CD4-positive, alpha-beta T cell treated with Interferon alpha-2 for 1 hour (primary cell): ENCODE measurements at places on chromosomes 2 and 18.
A peak's percentile ranks its signal among the peaks of the same experiment; 100 is the strongest.

DNA sequence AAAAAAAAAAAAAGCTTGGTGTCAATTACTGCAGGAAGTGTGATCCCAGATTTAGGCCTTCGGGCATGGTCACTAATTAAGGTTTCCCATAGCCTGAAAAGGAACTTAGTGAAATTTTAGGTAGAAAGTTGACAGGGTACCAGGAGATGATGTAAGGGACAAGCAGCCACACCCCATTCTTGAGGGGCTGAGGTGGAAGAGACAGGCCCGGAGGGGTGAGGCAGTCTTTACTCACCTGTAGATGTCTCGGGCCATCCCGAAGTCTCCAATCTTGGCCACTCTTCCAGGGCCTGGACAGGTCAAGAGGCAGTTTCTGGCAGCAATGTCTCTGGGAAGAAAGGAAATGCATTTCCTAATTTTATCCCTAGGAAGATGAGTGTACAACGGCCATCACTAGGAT is 94.3 kb downstream of the CLIP4 start:
- DNase-seq, result no peak

DNA sequence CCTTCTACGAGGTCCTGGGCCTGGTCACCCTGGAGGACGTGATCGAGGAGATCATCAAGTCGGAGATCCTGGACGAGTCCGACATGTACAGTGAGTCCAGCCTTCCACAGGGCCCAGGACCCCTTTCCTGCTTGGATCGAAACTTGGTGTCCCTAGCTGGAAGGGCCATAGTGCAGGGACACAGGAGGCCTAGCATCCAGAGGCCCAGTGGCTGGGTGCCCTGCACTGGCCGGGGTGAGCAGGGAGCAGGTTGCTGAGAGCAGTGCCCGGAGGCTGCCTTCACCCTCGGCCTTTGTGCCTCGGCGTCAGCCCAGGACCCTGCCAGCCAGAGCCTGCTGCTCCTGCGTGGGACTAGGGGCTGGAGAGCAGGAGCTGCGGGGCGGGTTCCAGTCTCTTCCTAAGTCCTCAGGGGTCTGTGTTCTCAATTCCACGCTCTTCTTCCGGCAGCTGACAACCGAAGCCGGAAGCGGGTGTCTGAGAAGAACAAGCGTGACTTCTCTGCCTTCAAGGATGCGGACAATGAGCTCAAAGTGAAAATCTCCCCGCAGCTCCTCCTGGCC is 18.9 kb upstream of the CNNM3 start:
- DNase-seq, result no peak

DNA sequence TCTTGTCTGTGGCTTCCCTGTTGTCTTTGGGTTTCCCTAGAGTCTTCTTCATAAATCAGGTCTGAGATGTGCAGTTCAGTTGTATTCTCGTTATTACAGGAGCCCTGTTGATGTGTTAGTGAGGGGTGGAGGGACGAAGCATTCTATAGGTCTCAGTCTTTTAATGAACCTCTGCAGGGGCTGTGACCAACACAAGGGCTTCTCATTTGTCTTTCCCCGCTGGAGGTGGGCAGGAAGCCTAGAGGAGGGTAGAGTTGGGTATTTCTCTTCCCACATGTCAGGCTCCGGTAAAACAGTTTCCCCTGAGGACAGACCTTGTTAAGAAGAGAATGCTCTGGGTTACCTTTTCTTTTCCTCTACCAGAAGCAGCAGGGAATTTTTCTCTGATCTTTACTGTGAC is 31.2 kb downstream of the PROC start:
- DNase-seq, result no peak

- DNase-seq, result no peak
Observed at GRCh38 chr2:3492951-3493614, 26.2 kb downstream of the ADI1 start.

DNA sequence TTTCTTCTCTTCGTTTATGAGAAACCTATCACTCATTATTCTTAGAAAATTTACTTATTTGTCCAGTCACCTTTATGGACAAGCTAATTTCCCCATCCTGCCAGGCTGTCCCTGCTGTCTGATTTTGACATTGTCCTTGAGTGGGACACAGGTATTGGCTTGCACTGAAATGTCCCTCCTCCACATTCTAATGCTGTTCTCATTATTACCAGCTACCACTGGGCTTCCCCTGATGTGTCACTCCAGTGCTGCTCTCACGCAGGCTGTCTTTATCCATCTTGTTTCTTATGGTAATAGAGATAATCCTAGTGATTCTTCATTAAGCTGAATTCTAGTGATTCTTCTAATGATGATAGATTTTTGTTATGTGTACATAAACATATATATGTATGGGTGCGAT is 48.1 kb upstream of the RBMS1 start:
- DNase-seq, result no peak

GRCh38 chr2:189370719-189371118 is 70.6 kb upstream of the WDR75 start:
- no peak for DNase-seq

DNA sequence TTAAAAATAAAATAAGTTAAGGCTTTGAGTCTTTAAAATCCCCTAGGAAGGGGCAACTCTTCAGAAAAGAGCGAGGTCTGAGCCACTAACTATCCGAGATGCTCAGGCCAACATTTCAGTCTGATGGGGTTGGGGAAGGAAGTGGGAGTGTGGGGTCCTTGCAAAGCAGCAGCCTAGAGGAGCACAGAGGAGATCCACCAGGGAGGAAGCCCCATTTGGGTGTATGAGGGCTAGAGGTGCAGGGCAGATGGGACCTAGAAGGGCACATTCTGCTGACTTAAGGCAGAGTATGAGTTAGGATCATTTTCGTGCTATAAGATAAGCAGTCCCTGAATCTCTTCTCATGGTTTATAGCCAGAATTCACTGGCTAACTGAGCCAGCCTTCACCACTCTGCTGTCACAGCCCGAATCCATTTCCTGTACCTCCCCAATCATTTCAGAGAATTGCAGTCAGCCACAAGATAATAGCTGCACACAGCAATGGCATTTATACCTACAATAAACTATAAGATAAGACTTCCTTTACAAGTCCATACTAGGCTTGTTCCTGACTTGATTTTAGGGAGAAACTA is 37.0 kb downstream of the MRPL30 start:
- DNase-seq, result no peak

- DNase-seq, result no peak
Observed at GRCh38 chr18:76660571-76661192, 161.7 kb upstream of the ZNF236 start.

DNA sequence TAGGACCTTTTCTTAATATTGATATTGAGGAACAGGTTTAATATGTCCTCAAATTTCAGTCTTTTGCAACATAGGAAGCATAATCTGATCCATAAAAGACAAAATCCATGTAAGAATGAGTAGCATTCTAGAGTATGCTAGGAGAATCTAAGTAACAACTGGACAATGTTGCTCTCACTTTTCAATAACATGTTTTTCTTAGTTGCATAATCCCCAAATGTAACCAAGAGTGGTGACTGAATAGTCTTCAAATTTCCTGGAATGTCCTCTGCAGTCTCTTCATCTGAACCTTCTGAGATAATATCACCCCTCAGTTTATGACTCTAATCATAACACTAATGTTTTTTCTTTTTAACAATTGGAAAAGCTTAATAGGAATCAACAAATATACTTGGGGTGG is 110.0 kb upstream of the ZEB2 start:
- no peak for DNase-seq

DNA sequence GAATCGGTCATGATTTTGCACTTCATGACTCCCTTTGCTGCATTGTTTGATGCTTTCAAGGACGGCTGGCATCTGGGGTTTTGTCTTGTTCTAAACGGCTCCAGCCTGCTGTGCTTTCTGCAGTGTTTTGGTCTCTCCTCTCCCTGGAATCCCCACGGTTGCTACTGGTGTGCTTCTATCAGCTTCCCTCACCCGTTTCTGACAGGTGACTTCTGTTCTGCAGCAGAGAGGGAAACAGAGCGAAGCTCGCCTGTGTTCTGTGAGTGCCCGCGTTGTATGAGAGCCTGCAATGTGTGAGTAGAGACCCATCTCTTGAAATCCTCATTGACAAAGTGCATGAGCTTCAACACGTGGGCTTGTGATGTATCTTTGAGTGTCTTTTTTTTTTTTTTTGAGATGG is 102.8 kb downstream of the DCDC2C start:
- DNase-seq, result no peak

GRCh38 chr2:28338046-28338817 is 54.4 kb upstream of the FOSL2 start:
- DNase-seq, result no peak

GRCh38 chr2:230582851-230583283 is 129.8 kb upstream of the CAB39 start:
- peak; percentile 14 for DNase-seq

DNA sequence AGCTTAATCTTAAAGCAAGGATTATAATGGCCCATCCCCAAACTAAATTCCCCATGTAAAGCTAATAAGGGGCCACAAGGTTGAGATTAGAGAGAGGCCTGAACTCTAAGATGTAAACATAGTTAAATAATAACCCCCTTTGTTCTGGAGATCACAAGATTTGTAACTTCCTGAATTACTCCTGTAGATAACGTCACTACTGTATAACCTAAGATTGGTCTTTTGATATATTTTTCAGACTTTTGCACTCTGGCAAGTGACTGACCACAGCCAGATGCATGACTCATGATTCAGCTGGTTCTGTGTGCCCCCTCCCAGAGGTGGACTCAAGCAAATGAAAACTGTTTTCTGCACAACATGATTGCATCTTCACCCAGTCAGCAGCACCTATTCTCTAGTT is 686.0 kb upstream of the DDX18 start:
- DNase-seq, result no peak

- no peak for DNase-seq
Observed at GRCh38 chr2:181886192-181886591, 5.3 kb upstream of the ITPRID2 start.

DNA sequence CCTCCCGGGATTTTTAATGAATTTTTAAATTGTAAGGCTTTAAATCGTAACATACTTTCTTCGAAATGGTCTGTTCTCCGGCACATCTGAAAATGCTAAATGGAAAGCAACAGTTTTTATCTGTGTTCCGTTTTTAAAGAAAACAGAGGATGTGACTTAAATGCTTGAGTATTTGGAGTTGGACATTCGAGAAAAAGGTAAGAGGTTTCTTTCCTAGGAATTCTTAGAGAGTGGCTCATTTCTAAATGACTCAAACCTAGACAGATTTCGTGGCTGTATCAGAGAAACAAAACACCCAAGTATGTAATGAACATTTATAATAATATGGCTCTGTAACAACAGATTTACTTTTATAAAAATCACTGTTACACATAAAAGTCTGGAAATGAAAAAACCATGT is 177.6 kb upstream of the CCDC68 start:
- no peak for DNase-seq

GRCh38 chr2:220670511-220670910 is 901.6 kb downstream of the EPHA4 start:
- DNase-seq, result no peak

DNA sequence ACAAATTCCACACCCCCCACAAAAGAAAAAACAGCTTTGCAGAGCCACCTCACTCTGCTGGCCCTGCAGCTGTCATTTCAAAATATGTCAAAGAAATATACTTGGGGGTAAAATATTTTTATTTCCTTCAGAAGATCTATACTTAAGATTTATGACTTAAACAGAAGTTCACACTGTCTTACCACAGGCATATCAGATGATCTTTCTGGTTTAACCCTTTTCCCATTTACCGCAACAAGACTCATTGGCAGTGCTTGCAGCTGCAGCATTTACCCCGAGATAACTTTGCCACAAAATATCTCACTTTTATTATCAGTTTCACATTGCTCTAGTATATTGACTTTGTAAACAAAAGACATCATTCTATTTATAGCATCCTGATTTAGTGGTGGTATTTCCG is 21.6 kb upstream of the SLC35G4 start:
- DNase-seq, result no peak

GRCh38 chr2:9434489-9434888 is 11.0 kb downstream of the CPSF3 start:
- no peak for DNase-seq

GRCh38 chr2:65794994-65795393 is 362.6 kb upstream of the SPRED2 start:
- DNase-seq, result no peak

DNA sequence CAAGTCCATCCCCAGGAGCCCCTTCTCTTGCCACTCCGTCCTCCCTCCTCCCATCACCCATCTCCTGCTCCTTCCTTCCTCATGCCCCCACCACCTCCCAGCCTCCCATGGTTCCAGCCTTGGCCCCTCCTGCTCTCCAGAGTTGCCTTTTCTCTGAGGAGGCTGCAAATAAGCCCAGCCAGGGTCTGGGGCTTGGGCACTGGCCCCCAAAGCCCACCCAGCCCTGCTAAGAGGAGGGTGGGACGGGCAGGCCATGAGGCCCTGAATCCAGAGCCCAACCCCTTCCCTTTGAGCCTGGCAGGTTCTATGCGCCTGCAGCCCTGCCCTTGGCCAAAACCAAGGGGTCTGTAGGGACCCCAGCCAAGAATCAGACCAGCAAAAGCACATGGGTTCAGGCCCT is 71.6 kb downstream of the STPG4 start:
- DNase-seq, result no peak

- DNase-seq, result peak; percentile 63
Observed at GRCh38 chr2:105775809-105776559, 31.3 kb downstream of the NCK2 start.

GRCh38 chr2:74512744-74513604 is 1.3 kb upstream of the TLX2 start:
- DNase-seq, result no peak

DNA sequence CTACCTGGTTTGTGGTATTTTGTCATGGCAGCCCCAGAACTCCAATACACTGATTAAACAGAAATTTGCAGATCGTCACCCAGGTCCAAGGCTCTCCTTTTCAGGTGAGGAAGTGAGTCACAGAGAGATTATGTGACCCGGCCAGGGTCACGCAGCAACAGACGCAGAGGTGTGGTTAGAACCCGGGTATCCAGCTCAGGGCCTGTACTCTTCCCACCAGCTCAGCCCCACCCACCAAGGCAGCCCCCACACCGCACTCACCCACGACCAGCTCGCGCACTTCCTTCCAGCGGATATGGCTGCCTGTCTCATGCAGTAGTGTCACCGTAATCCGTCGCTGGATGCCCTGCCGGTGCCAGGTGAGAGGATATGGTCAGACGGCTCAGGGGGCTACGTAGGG is 48.1 kb downstream of the AQP12A start:
- peak; percentile 9 for DNase-seq

DNA sequence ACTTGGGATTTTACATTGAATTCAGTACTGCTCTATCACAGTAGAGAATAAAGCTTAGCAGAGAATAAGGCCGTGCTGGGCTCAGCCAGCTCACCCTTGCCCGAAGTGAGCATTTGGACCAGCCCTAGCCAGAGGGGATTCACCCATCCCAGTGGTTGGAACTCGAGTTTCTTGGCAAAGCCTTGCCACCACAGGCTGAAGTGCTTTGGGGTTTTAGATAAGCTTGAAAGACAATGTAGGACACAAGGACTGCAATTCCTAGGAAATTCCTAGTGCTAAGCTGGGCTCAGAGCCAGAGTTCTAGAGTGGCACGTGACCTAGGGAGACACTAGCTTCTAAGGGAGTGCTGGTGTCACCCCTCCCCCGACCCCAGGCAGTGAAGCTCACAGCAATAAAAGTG is 28.0 kb downstream of the SERPINB11 start:
- no peak for DNase-seq
